ENCODE measurements at places on chromosomes 3 and 15.

DNA sequence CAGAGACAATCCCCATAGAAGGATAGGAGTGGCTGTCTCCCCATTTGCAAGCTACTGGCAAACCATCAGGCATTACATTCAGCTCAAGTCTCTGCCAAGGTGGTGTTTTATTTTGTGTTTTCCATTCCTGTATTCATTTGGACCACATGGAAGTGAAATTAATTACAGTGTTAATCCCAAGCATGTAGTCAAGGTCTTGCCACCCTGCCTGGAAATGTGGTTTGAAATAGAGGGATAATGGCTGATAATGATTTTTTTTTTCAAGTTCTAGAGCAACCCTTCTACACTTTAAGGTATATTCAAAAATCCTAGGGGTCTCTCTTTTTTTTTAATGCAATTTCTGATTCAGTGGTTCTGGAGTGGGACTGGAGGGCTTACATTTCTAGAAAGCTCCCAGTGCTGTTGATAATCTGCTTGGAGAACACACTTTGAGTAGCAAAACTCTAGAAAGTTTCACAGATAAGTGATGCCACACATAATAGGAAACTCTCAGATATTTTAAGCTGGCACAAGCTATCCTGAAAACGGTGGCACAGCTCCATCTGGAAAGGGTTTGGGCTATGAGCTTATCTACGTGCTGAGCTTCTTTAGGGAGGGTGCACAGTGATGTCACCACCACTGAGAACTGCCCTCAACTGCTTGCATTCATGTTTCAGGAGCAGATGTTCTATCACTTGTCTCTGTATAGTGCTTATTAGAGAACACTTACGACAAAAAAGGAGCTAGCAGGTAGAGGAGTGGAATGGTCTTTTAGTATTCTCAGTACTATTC, 140.1 kb upstream of the IL12A start:
- no peak for DNase-seq

- no peak for DNase-seq
Observed at GRCh38 chr3:57226176-57226575, 1.4 kb upstream of the APPL1 start.

DNA sequence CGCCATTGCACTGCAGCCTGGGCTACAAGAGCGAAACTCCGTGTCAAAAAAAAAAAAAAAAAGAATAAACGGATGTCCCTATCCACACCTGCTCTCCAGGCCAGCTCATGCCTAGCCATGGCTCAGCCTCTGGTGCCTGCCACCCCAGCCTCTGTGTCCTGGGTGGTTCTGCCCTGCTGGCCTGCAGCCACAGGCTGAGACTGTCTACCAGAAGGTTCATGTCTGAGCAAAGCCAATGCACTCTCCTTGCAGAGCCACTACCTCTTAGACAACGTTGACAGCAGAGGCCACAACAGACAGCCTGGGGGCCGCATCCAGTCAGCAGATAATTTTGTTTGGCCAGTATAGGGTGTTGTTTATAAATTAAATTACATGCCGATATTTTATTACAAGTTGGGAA, 127.7 kb downstream of the ASB7 start:
- DNase-seq: no peak

- DNase-seq: no peak
Observed at GRCh38 chr3:138964923-138965322, 17.9 kb downstream of the FOXL2NB start.

DNA sequence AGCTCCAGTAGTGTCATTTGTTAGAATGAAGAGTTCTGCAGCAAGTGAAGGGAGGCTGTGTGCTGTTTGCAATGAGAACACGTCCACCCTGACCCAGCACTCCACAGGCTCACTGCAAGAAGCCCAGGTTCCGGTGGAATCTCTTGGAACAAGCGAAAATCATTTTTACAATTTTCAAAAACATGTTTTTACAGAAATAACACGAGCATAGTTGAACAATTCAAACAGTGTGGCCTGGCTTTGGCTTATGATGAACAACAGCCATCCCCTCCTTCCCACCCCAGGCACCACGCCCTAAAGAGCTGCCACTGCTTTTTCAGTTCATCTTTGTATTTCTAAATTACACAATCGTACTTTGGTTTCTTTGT, 59.5 kb upstream of the KY start:
- DNase-seq: no peak

DNA sequence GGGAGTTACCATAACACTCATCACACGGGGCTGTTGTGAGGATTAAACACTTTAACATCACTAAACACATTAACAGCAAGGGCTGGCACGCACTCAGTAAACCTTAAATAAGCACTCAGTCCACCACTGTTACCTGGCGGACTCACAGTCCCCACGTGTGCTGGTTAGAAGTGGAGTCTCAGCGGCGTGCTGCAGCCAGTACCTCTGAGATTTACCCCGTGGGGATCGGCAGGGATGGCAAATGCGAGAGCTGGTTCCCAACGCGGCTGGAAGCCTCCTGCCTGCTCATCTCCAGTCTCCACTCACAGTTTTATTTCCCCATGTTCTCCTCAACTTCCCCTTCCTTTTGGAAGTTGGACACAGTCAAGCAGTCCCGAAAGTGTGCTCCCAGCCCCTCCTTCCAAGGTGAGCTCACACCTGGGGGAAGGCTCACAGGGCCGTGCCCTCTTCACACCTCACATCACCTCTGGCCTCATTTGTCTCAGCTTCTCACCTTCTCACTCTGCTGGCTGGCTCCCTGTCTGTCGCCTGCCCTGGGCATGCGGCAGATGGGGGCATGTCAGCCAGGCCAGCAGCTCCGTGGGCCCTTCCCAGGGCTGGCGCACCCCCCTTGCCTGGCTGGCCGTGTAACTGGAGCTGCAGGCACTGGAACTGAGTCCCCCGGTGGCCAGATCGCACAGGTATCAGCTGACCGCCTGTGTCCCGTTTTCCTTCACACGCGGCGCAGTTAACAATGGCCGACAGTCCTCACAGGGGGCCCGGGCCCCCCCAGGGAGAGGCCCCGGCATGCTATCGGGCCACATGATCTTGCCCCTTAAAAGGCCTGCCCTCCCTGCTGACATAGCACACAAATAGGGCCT, 87.1 kb downstream of the WNT7A start:
- no peak for DNase-seq

DNA sequence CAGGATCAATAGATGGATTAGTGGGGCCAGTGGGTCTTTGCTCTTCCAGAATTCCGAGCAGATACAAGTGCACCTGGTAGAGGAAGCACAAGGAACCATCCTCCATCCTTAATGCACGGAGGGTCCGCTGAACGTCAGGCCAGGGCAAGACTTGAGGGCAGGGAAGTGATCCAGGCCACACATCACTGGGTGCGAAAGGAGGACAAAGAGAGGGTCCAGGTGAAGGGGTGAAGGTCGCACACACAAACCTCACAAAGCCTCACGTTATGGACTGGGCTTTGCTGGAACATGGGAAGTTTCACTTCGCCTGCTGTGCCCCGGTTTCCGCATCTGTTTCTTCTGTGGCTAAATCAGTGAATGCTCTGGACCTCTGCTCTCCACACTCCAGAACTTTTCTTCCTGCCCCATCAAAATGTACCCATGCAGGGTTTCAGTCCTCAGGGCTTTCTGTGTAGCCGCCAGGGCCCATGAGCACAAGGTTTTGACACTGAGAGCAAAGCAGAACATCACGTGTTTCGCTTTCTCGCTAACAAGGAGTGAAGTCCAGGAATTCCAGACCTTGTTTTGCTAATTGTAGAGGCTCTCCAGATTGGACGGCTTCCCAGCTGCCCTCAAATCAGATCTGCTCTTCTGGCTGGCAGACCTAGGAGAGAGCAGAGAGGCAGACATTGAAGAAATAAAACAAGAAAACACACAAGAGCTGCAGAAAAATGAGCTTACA, 56.3 kb downstream of the KLF15 start:
- DNase-seq: no peak

DNA sequence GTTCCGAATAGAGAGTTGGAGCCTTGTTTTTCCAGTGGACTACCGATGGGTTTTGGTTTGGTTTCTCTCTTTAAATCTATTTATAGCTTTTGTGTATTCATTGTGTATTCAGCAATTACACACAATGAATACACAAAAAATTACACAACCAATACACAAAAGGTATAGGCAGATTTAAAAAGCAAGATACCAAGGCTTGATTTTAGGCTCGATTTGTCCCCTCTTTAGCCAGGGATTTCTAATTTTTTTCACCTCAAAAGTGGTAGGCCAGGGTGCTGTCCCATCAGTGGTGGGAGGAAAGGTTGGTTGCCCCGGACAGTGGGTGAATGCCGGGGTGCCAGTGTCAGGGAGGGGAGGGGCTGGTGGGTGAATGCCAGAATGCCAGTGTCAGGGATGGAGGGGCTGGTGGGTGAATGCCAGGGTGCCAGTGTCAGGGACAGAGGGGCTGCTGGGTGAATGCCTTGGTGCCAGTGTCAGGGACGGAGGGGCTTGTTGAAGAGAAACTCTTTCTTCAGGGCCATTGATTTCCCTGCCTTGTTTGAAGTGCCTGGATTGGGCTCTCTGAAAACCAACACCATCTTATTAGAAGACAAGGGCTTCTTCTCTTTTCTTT, 186.2 kb downstream of the GOLGA6L6 start:
- DNase-seq: peak; percentile 12

DNA sequence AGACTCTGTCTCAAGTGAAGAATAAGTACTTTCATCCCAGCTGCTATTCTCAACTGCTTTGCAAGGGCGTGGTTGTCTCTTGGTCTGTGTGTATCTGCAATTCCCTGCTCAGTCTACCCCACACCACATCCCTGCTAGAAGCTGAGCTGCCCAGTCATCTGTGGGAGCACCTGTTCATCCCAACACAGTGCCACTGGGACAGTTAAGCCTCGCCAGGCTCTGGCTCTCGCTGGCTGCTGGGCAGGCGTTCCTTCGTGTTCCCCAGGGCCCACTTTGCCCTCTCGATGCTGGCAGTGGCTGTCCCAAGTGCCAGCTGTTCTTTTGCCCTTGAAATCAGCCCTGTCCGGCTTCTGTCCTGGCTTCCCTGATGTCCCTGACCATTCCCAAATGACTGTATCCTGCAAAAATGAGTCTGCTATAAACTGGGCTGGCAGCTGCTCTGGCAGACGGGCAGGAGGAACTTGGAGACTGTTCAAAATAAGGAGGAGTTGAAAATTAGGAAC, 91.6 kb upstream of the KLHL25 start:
- no peak for DNase-seq

DNA sequence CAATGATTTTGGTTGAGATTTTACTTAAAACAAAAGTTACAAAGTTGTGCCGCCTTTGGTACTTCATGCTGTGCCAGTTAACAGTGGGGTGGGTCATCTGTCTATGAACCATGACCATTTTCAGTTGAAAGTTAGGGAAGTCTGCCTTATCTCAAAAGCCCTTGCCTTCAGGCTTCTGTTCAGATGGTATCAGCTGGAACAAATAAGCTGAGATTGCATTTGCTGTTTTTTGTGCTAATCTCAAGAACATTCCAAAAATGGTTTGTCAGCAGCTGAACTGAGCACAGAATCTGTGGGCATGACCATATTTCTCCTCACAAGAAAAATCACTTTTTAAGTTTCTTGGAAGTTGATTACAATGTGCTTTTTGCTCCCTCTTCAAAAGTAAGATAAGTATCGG, 142.3 kb downstream of the IL5RA start:
- DNase-seq: no peak

- no peak for DNase-seq
Observed at GRCh38 chr3:151827816-151828215, 13.9 kb downstream of the AADAC start.

DNA sequence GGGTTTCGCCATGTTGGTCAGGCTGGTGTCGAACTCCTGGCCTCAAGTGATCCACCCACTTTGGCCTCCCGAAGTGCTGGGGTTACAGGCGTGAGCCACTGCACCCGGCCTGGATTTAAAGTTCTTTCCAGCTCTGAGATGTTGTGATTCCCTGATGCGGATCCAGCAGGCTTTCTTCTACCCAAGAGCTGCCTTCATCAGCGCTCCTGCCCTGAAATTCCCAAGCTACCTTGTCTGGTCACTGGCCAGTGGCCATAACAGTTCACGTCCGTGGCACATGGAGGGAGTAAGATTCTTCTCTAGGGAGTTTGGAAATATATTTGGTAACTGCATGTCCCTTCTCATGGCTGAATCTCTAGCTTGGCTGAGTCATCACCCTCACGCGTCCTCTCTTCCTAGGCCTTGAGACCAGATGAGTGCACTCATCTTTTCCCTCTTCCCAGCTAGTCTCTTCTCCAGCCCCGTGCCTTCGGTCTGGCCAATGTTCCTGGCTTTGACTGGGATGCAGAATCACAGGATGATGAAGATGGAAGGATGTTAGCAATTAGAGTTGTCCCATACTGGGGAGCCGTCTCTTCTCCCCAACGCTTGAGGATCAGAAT, 29.8 kb upstream of the APOD start:
- no peak for DNase-seq

DNA sequence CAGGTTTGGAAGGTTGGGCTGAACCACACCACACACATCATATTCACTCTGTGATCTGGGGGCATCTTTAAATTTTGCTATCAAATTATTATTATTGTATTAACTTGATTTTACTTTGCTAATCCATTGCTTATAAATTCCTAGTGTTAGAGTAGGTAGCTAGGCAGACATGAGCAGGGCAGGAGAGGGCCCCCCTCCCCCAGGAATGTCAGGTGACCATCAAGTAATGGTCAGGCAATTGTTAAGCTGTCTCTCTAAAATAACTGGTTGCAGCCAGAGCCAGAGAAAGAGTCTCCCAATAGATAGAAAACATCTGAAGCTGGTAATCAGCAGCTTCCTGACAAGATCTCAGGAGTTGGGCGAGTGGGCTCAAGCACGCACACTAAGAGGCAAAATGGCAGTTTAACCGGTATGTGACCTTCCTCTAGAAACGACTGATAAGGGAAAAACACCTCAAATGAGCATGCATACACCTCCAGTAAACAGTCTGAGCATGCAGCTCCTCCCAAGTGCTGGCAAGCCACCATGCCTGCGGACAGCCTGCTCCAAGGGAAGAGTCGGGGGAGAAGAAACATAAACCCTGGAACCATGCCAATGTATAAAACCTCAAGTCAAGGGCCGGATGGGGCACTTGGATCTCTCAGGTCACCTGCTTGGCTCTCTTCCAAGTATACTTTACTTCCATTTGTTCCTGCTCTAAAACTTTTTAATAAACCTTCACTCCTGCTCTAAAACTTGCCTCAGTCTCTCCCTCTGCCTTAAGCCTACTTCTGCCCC, 3.1 kb upstream of the CXCR6 start:
- no peak for DNase-seq

DNA sequence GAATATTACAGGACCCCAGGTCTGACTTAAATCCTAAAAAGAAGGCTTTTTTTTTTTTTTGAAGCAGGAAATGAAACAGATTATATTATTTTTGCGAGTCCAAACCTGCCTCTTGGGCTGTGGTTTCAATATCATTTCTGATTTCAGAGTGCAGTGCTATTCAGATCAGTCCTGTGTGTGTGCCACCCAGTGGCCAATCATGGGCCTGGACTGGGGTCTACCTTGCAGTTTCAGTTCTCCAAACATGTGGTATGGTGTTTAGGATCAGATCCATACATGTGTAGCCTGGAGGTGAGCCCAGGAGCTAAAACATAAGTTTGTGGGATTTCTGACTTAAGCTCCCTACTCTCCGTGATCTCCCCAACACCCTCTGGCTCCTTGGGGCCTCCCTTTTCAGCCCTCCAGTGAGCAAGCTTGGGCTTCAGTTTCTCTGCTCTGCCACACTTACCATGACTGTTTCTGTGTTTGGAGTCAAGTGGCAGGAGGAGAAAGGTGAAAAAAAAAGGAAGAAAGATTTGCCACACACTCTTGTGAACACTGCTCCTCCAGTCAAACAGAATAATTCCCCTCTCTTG, 12.1 kb upstream of the THSD4 start:
- DNase-seq: no peak

GRCh38 chr3:111853068-111853467, 6.0 kb upstream of the PHLDB2 start:
- DNase-seq: no peak

- DNase-seq: no peak
Observed at GRCh38 chr3:134903837-134904236, 108.8 kb downstream of the EPHB1 start.
